ENCODE measurements at places on chromosomes 2 and 18. TPM values are rescaled to one million over a fixed set of nuclear protein-coding genes. Genes with fewer than 3 reads are reported as not detected.

The RGPD4 gene
- total RNA-seq: not detected

The GRHL1 gene
- total RNA-seq: 3.4 TPM

The MAIP1 gene
- total RNA-seq: 19.6 TPM

DNA sequence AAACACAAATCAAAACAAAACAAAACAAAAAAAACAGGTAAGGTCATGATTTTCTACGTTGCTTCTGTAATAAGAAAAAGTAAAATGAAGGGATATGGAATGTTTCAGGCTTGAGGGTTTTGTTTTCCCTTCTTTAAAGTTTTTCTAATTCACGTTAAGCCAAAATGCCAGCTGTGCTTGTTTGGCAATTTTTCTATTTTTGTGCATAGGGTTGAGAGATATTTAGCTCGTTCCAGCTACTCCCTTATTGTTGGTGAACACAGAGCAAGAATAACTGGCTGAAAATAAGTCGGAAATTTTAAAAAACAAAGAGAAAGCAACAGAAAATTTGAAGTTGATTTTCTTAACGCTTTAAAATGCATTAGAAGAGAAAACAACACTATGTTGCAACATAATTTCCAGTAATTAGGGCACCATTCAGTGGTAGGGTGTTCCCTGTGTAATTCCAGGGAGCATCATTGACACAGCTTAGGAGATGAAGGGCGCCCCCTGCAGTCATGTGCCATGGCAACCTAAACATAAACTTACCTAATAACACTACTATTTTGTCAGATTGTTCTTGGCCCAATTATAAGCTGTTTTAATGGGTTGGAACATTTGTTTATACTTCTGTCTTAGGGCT, 99.5 kb downstream of the DTNA start:
- peak; percentile 65 for DNase-seq

GRCh38 chr18:27223526-27224291, 38.6 kb upstream of the CHST9 start:
- no peak for DNase-seq

- DNase-seq: no peak
Observed at GRCh38 chr2:159101755-159102489, 133.5 kb downstream of the TANC1 start.

The TLX2 gene
- total RNA-seq: not detected

DNA sequence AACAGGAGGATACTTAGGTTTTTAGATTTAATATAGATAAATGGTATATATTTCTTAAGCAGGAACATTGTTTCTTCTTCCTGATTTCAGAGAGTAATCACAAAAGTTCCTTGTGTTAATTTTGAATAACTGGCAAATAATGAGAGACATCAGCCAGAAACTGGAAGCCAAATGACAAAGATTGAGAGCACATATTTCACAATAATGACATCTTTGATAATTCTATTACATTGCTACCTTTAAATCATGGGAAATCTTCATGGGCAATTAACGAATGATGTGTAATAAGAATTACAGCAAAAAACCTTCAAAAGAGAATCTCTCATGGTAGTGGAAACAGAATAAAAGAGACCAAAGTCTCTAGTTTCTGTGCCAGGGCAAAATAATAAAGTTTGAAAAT, 215.1 kb downstream of the NUP35 start:
- no peak for DNase-seq
